ENCODE measurements at places on chromosomes 7 and 10.

DNA sequence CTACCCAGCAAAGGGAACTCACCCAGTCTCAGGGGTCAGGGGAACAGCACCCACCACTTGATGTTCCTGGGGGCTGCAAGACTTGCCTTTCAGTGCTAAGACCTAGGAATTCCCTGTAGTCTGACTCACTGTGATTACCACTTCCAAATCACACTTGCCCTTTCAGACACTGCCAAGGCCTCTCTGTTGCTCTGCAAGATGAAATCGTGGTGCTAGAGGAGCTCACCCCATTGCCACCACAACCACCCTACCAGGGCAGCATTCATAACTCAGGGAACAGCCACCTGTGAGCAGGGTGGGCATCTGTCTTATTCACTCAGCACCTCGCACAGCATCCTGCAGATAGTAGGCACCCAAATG, 36.5 kb downstream of the XPNPEP1 start:
- DNase-seq: no peak

- DNase-seq: peak; percentile 82
These were observed 19.9 kb upstream of the MAP3K8 start for GRCh38 chr10:30413996-30414576.

DNA sequence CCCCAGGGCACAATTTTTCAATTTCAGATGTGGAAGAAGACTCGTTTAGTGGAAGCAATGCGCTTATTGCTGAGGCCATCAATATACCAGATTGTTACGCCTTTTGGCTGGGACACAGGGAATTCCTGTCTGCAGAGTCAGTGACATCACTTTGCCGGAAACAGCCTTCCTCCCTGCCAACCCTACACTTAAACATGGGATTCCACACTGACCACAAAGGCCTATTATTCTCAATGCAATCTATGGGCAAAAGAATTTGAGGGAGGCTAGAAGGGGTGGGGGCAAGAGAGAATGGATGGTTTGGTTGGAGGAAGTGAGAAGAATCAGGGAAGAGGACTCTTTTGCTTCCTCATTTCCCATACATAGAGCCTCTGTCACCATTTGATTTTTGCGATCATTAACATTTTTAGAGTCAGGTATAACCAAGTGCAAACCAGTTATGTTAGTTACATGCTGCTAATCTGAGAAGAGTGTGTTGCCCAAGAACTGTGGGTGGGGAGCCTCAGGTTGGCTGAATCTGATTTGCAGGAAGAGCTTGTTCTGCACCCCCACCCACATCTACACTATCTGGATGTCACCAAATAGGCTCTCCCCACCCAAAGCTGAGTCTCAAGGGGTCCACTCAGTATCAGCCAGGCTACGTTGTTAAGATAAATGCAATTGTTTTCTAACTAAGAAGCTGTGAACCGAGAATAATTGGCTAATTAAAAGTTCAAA, 58.2 kb downstream of the ENTPD1 start:
- no peak for DNase-seq

GRCh38 chr10:16648366-16648765, 126.7 kb upstream of the C1QL3 start:
- no peak for DNase-seq

DNA sequence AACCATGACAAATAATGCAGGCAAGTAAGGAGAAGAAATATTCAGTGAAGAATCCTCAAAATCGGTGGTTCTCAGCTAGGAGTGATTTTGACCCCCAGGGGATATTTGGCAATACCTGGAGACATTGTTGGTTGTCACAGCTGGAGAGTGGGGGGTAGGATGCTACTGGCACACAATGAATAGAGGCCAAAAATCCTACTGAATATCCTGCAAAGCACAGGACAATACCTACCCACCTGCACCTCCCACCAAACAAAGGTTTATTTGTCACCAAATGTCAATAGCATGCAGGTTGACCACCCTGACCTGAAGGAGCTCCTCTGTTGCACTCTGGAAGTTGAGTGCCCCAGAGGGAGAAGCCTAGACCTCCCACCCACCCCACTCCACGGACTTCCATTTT, 1028.6 kb downstream of the CNTNAP2 start:
- no peak for DNase-seq

DNA sequence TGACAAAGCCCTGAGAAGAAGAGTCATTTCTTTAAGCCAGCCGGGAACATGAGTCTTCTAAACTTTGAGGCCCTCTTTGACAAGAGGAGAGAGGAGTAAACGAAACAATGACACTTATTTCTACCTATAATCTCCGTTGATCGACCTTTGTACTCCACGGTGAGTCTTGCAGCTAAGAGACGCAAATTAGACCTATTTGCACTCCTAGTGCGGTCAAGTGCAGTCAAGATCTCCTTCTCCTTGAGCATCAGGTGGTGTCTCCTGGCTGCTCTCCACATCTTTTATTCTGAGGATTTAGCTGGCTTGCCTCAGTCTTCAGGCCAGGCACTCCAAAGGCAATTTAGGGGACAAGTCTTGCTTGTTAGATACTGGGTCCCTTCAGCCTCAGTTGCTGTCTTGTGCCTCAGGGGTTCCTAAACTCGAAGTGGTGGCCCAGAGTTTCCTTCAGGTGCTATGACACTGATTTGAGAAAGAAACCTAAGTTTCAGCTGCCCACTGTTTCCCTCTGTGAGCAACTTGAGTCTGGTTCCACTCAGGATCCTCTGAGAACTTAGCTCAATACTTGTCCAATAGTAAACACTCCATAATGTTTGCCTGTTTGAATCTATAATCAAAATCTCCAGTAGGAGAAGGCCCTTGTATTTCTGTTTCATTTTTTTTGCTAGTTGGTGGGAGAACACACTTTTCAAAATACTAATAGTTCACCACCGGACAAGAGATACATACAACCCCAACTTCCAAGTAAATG, 312.9 kb downstream of the RNLS start:
- no peak for DNase-seq

GRCh38 chr7:69596056-69596455, 2.2 kb upstream of the AUTS2 start:
- no peak for DNase-seq

GRCh38 chr7:18962031-18962430, 155.4 kb downstream of the TWIST1 start:
- no peak for DNase-seq

- DNase-seq: no peak
These were observed 36.7 kb upstream of the BTBD16 start for GRCh38 chr10:122234416-122234815.

- DNase-seq: no peak
These were observed 199.0 kb downstream of the CHCHD3 start for GRCh38 chr7:132882714-132883428.

DNA sequence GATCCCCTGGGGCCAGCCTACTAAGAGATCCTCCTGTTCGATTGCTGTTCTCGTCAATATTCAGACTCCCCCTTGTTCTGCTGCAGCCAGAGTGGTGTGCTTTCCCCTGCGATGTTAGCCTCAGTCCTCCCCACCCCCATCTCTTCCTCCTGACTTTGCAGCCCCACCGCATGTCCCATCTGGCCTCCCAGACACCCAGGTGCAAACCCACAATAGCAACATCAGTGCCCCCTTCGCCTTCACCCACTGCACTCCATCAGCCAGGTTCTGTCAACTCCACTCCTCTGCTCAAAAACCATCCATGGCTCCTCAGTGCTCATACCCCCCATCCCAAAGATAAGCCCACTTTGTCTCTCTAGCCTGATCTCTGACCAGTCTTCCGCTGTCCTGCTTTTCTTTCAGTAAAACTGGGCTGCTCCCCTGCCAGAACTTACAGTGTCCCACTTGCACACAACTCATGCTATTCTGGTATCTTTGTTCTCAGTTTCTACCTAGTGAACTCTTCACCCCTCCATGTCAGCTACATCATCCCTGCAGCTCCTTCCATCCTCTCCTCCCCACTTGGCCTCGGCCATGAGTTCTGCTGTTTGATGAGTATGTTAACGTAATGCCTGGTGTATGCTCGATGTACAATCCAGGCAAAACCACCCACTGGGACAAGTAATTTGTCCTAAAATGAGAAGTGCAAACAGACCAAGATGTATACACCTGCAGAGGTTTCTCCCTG, 26.6 kb downstream of the COL13A1 start:
- DNase-seq: no peak

DNA sequence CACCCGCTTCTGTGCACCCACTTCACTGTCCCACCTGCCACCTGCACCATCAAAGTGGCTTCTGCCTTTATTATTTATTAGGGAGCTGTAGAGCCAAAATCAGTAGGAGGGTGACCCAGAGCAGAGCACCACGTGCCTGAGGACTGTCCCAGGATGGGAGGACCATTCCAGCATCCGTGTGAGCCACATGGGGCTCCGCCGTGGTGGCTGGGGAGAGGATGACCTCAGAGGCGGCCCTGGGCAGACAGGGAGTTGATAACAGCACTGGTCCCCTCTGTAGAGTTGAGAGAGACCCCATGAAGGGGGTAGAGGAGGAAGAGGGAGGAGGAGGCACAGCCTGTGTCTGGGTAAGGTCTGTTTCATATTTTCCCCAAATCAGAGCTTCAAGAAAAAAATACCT, 8.7 kb upstream of the DPYSL4 start:
- DNase-seq: no peak

- DNase-seq: no peak
These were observed 35.8 kb downstream of the UNC5B start for GRCh38 chr10:71248210-71248609.

- no peak for DNase-seq
These were observed 6.1 kb upstream of the IMMP2L start for GRCh38 chr7:111568419-111568818.

- no peak for DNase-seq
These were observed 44.5 kb downstream of the TBATA start for GRCh38 chr10:70740406-70741288.

DNA sequence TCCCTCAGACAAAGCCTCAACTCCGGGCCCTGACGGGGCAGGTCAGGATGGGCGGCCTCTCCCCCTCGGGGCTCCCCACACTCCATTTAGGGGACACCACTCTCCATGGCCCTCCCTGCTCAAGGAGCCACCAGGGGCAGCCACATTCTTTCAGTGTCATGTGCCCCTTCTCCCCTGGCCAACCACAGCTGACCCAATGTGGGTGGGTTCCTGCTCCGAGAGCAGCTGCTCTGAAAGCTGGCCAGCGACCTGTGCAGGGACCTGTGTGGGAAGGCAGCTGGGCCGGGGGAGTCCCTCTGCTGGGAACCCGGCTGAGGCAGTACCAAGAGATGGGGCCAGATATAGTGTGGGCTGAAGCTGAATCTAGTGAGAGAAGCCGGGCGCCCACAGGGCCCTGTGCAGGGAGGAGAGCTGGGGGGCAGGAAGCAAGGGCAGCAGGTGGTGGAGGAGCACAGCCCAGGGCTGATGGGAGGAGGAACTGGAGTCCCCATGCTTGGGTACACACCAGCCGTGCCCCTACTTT, 40.6 kb upstream of the NPFFR1 start:
- DNase-seq: no peak

DNA sequence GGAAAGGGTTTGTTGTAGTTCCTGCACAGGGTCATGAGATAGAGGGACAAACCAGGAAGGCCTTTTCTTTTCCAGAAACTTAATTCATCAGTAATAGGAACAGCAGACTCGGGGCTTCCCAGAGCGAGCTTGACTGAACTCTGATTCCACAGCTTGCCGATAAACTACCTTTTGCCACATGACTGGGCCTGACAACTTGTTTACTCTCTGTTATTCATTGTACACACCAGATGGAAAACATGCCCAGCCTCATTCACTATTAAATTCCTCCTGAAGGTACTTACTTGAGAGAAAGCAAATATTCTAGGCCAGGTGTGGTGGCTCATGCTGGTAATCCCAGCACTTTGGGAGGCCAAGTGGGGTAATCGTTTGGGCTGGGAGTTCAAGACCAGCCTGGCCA, 77.1 kb upstream of the FGFR2 start:
- DNase-seq: no peak

GRCh38 chr7:134714470-134715205, 64.8 kb upstream of the CALD1 start:
- DNase-seq: no peak
